SJSA1 (cell line): ENCODE measurements at places on chromosomes 11 and 22. TPM values are rescaled to one million over a fixed set of nuclear protein-coding genes. Genes with fewer than 3 reads are reported as not detected.

Gene TEX12
- 0.16 TPM in 1 of 2 replicates, not detected in the other for total RNA-seq

Gene SYT8
- total RNA-seq: 0.06 TPM in 1 of 2 replicates, not detected in the other

Gene ALX4
- 30.3 and 41.6 TPM in 2 replicates for total RNA-seq

Gene HSCB
- 22.3 and 22.7 TPM in 2 replicates for total RNA-seq

Gene CRYAB
- 0.97 and 3.1 TPM in 2 replicates for total RNA-seq

Gene GLYAT
- total RNA-seq: not detected in 2 replicates

Gene CALCA
- not detected in 2 replicates for total RNA-seq

Gene WNT11
- total RNA-seq: not detected in 2 replicates
